ENCODE measurements at places on chromosomes 1 and 21.

DNA sequence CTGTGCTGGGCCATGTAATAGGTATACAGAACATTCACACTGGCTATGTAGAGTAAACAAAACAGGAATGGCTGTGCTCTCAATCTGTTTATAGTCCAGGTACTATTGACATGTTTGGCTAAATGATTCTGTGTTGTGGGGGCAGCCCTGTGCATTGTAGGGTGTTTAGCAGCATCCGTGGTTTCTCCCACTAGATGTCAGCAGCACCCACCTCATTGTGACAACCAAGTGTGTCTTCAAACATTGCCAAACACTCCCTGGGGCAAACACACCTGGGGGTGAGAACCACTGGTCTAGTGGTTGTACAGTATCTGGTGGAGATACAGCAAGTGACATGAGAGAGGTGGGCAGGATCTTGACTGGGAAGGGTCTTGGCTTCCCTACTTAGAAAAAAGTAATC lies 80.4 kb upstream of the SPATA6 start:
- DNase-seq, result no peak

- DNase-seq, result no peak
Measured at GRCh38 chr1:181484821-181485220, 1.5 kb downstream of the CACNA1E start.

DNA sequence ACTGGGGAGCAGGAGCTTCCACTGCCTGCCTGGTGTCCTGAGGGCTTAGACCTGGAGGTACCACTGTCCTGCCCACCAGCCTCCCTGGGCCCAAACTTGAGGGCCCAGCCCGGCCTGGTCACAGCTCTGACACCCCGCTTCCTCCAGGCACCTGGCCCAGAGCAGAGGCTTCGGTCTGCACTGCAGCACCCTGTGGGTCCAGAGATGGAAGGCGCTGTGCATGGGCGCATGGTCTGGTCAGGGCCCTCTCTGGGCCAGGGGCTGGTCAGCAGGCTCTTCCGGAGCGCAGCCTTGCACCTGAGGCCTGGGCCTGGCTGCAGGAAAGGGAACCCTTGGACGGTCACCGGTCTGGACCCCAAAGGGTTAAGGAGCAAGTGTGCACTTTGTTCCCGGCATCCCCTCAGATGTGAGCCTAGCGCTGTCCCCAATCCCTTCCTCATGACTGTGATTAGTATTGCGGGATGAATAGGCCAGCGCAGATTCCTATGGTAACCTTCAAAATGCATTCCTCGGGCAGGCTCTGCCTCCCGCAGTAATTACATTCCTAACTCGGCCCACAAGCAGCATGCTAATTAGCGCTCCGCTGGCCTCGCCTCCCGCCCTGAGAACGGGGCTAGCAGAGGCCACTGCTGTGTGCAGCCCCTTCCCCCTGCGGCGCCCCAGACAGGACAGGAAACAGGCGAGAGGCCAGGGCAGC lies 36.3 kb downstream of the PRDM16 start:
- no peak for DNase-seq

GRCh38 chr1:85240643-85241042 lies 18.8 kb downstream of the C1orf52 start:
- no peak for DNase-seq

- DNase-seq, result no peak
Measured at GRCh38 chr1:12335815-12336214, 106.0 kb downstream of the VPS13D start.

DNA sequence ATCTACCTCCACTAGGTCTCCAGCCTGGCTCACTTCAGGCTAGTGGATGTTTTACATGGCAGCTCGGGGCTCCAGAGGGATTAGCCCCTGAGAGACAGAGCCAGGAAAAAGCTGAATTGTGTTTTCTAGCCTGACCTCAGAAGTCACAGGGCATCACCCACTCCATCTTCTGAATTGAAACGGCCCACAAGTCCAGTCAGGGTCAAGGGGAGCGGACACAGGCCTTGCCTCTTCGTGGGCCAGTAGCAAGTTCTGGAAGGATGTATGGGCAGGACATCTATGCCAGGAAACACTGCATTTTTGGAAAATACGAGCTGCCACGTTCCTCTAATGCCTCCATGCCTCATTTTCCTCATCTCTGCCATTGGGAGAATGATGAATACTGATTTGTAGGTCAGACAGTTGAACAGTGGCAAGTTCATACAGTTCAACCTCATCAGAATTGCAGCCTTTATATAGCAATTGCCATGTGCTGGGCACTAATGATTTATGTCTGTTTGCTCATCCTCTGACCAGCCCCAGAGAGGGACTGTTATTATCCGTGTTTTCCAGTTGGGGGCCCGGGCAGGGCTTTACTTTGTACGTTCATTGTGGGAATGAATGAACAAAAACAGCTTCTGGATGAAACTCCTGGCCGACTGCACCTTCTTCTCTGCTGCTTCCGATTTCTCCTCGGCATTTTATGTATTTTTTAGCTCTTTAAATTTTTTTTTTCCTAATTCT lies 23.2 kb upstream of the PCBP3 start:
- DNase-seq, result no peak

DNA sequence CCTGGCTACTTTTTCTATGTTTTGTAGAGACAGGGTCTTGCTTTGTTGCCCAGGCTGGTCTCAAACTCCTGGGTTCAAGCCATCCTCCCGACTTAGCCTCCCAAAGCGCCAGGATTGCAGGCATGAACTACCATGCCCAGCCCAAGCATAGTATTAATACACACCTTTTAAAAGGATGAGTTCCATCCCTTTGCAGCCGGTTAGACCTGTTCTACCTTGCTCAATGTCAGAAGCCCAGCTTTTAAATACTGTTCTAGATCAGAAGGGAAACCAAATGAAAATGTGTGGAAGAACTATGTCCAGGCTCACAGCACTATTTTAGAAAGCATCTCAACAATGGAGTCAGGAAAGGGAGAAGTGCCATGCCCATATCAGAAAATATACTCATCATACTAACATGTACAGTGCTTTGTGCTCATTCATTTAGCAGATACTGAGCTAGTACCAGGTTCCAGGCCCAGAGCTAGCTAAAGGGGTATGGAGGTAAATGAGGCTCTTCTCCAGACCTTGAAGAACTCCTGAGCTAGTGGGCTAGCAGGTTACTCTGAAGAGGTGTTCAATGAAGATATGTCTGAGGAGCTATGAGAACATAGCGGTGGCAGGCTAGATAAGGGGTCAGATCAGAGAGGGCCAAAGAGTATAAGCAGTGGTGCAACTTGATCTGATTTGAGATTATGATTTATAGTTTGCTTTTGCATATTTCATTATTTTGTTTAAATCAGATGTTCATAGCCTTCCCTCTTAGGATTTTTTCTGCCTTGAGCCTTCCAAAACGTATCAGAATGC lies 78.2 kb downstream of the RNF220 start:
- no peak for DNase-seq

- no peak for DNase-seq
Measured at GRCh38 chr1:212721388-212722247, 22.0 kb upstream of the BATF3 start.

- DNase-seq, result no peak
Measured at GRCh38 chr1:165330483-165330882, 26.0 kb downstream of the LMX1A start.

DNA sequence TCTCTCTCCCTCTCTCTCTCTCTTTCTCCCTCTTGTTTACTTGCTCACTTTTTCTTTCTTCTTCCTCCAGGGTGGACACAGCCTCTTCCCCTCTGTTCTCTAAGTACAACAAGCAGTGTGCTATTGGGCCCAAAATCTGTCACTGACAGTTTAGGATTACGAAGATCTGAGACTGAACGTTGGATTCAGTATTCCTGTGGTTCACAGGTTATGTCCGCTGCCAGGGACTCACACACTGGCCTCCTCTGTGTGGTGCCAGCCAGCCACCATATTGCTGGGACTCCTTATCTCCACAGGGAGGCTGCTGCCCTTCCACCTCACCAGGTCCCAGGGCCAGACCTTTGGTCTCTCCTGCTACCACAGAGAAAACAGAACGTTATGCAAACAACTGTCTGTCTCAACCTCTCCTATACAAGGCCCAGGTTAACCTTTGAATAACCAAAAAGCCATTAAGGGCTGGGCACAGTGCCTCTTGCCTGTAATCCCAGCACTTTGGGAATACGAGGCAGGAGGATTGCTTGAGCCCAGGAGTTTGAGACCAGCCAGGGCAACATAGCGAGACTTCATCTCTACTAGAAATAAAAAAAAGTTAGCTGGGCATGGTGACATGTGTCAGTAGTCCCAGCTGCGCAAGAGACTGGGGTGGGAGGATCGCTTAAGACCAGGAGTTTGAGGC lies 171.9 kb upstream of the RAB4A start:
- DNase-seq, result no peak

DNA sequence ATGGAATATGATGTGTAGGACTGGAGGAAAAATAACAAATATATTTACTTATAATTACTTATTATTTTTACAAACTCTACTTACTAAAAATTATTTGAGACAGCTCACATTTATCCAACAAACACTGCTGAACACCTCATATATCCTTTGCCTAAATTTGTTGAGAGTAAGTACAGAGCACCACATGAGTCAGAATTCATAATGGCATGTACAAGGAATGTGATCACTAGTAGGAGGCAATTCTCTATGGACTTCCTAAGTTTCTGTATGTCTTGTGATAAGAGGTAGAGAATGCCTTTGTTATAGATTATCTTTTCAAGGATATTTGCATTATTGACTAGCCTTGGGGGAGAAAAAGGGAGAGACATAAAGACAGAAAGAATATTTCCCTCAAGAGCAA lies 8.2 kb upstream of the ST6GALNAC3 start:
- no peak for DNase-seq

GRCh38 chr1:95407886-95408291 lies 173.9 kb downstream of the RWDD3 start:
- DNase-seq, result no peak

DNA sequence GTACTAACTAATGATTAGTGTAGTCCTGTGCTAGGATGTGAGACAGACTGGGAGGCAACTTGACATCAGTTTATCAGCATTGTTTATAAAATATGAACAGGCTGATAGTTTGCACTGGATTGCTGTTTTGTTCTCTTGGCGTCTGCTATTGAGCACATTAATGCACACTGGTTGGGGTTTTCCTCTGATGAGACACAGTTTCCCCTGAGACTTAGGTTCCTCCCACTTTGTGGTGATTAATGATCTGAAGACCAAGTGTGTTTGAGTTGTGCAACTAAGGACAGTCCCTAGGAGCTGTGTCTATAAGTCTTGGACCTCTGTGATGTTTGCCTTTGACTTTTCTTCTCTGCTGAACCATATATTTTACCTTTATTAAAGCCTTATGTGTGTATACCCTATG lies 1015.4 kb downstream of the AMY1C start:
- no peak for DNase-seq

GRCh38 chr1:1434131-1434823 lies 1.2 kb upstream of the VWA1 start:
- no peak for DNase-seq

Measured in activated gamma-delta T cell treated with anti-CD3 and anti-CD28 coated beads, Interleukin-2, amount 50 U/mL, for 16 hours (primary cell).